Activated CD4-positive, alpha-beta T cell treated with anti-CD3 and anti-CD28 coated beads, Interleukin-2, Interleukin-6, amounts not matched to agents 100 ng/mL and 50 ng/mL, durations not matched to agents 16 hours and 8 hours (primary cell): ENCODE measurements at places on chromosomes 1 and 21.

DNA sequence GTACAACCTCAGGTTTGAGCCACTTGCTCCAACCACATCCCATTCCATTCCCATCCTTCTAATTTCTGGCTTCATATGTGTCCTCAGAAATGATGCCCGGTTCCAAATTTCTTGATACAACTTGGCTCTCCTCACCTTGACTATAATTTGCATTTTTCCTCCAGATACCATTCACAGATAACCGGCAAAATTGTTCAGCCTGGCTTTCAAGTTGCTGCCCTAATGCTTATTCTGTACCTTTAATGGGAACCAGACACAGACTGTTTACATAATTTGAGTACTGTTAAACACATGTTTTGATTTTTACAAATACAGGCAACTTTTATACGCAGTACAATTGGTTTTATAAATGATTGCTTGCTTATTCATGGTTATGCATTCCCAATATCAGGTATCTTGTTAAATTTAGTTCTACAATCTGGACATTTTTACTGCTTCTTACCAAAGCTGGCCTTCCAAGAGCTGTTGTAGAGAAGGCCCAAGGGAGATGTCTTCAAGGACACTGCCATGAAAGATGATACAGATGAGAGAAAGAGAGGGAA is 649.5 kb upstream of the CAMK1G start:
- DNase-seq, result no peak

- DNase-seq, result peak; percentile 87
Measured at GRCh38 chr1:26287033-26287711, 7.3 kb downstream of the SH3BGRL3 start.

DNA sequence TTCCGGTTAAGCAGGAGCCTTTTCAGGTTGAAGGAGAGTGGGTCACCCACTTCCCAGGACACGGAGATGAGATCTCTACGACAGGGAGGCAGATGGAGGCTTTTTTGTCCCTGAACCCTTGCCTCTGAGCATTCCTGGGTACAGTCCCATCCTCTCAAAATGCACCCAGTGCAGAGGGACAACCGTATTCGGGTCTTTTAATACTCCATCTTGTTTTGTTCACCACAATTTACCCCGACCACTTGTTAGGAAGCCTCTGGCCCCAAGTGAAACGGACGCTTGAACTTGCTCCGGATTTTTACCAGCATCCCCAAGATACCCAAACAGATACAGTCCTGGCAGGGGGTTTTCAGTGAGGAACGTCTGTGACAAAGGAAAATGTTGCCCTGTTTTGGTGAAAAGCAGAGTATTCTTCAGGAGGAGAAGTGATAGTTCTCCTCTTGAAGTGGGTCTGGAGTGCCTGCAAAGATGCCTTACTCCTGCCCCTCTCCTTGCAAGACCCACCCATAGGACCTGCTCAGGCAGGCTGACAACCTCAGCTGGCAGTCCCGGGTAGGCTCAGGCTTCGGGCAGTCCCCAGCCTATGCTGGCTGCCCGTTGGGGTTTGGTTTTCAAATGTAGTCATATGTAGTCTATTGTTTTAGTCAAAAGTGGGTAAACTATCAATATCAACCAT is 669 bp upstream of the ARL8A start:
- peak; percentile 76 for DNase-seq

DNA sequence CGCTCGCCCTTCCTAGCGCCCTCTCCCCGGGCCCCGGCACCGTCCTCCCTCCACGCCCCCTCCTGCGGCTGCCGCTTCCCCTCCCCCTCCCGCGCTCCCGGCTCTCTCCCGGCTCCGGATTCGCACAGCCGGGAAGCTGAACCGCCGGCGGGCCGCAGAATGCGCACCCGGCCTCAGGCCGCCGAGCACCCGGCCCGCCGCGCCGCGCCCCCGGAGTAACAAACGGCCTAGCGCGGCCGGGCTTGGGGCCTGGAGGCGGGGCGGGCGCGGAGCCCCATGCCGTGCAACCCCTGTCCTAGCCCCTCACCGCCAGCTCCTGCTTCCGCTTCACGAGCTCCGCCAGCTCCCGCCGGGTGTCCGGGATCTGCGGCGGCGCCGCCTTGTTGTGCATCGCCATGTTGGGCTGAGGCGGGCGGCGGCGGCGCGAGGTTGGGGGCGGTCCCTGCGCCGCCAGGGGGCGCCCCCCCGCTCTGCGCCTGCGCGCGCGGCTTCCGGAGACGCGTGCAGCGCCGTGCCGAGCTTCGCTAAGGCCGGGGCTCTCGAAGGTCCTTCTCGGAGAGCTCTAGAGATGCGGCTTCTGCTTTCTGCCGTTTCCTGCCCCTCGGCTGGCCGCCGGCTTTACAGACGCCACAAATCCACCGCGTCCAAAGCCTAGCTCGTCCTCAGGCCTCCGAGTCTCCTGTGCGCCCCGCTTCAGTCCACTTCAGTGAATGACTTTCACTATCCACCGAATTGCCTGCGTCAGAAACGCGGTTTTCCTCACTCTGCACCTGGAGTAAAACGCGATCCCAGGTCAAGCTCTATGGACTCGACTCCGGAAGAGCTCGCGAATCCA is at the start of gene MEAF6:
TSS of gene MEAF6 (minus strand) at position 417 of the 835 bp plus-strand sequence. CDS start at position 397, 20 bp downstream.
- peak; percentile 91 for DNase-seq

GRCh38 chr1:195664628-195665027 is 943.6 kb downstream of the KCNT2 start:
- DNase-seq, result no peak
